Stimulated activated CD4-positive, alpha-beta T cell treated with anti-CD3 and anti-CD28 coated beads, Interleukin-2, amount 100 ng/mL, for 24 hours (primary cell): ENCODE measurements at places on chromosomes 13 and 19.

DNA sequence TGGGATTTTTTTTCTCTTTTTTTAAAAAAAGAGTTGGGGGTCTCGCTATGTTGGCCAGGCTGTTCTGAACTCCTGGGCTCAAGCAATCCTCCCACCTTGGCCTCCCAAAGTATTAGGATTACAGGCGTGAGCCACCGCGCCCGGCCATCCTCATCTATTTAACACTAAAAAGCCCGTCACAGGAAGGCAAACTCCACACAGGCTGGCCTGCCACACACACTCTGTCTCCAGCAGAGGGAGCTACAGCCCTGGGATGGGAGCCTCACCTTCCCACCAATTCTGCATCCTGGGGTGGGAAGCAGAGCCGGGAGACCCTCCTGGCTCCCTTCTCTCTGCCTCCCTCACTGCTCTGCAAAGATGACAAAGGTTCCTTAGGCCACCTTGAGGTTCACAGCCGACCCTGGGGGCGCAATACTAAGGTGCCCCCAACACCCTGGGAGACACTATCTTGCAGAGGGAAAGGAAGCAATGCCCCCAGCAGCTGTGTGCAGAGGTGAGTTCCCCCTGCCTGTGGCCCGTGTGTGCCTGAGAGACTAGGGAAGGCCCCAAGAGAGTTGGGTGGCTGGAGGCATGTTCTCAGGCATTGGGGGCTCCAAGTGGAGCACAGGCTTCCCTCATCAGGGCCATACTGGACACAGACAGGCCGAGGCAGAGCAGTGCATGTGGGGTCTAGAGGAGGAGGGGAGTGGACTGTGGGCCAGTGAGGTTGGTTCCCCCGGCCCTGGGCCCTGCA is 27.4 kb upstream of the TIMM44 start:
- peak; percentile 42 for DNase-seq

DNA sequence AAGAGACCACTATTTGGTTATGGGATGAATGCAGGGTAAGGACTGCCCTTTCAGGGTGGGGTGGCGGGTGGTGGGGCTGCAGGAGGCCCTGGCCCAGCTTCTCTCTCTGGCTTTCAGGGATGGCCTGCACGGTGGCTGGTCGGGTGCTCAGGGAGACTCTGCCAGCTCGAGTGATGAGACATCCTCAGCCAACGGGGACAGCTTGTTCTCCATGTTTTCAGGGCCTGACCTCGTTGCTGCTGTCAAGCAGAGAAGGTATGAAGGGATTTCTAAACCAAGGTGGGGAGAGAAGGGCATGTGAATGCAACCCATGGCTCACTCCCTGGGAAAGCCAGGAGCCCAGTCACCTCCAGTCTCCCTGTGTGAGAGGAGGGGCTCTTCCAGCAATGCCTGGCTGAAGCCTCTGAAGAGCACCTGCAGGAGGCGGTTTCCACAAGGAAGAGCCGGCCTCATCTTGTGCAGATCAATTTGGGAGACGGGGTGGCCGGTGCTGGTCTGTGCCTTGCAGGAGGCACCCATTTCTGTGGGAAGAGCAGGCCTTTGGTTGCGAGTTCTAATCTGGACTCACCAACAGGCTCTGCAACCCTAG is 16.0 kb upstream of the GPI start:
- no peak for DNase-seq

- no peak for DNase-seq
Measured at GRCh38 chr13:48502601-48503319, 30.1 kb downstream of the RCBTB2 start.

- no peak for DNase-seq
Measured at GRCh38 chr19:7597689-7598088, 2.0 kb downstream of the CAMSAP3 start.

DNA sequence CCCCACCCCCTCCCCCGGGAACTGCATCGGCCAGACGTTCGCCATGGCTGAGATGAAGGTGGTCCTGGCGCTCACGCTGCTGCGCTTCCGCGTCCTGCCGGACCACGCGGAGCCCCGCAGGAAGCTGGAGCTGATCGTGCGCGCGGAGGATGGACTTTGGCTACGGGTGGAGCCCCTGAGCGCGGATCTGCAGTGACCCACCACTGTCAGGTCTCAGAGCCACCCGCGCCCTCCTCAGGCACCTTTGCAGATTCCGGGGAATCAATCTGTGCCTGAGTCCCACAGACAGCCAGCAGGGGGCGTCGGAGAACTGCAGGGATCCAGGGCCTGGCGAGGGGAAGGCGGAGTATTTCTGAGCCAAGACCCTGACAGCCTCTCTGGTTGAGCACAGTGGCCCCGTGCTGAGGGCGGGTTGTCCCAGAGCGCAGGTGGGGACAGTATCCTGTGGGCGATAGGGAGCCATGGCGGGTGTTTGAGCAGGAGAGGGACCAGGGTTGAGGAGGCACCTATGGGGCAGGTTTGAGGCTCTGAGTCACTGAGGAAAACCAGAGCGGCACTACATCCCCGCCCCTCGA is 30.4 kb upstream of the CYP4F8 start:
- peak; percentile 90 for DNase-seq

DNA sequence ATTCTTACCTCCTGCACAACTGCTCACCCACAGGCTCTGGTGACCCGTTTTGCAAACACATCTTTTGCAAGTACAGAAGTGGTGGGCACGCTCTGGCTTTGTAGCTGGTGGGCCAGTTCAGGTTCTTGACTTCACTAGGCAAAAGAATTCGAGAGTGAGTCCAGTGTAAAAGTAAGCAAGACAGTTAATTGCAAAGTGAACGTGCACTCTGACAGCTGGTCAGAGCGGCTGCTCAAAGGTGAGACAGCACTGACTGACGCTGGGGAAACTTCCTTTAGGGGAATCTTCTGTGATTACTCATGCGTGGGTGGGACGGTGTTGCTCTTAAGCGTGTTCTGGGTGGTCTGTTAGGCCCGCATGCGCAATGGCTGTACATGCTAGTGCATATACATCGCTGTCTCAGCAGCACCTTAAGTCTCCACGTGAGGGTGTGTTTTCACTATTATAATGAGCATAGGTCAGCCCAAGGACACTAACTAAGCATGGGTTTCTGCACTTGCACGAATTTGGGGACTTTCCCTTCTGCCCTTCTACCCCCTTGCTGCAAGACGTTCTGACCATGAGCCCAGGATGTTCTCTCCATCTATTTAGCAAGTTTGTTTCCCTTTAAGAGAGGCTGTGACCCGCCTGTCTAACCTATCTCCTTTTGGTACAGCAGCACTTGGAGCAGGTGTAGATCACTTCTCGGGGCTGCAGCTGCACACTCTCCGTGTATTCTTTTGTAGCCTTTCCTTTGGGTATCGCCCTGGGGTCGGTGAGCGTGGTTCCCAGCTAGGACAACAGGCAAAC is 30.2 kb upstream of the CD33 start:
- no peak for DNase-seq

DNA sequence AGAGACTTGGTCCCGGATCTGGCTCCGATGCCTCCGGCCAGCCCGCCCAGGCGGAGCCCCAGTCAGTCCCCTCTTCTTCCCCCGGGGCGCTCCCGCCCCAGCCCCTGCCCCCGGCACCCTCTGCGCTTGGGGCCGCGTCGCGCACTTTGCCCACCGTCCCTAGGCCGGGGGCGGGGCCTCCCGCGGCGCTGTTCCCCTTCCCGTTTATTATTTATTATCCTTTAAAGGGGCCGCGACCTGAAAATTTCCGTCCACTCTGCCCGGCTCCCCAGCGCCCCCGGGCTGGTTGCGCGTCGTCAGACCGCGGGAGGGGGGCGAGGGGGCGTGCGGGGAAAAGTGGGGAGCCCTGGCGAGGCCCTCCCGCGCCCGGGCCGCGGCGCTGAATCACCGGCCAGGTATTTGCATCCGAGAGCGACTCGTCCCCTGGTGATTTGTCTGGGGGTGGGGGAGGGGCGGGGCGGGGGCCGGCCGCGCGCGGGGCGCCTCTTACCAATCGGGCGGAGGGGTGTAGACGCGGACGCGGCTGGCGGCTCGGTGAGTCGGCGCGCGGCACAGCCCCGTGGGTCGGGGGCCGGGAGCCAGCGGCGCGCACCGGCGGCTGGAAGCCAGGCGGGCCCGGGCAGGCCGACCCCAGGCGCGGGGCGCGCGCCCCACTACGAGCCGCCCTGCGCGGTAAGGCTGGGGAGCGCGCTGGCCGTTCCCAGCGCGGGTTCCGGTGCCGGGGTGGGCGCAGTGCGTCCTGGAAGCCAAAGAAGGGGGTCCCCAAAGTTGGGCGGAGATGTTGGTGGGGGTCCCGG is at the start of gene ARID3A:
ARID3A (plus strand) TSS at position 510 of the 797 bp plus-strand sequence. CDS start 3,494 bp downstream, outside the sequence.
- peak; percentile 79 for DNase-seq

GRCh38 chr19:19460761-19461265 is 54.5 kb downstream of the TSSK6 start:
- peak; percentile 76 for DNase-seq

- no peak for DNase-seq
Measured at GRCh38 chr13:44133626-44134025, 240.0 kb upstream of the SERP2 start.

DNA sequence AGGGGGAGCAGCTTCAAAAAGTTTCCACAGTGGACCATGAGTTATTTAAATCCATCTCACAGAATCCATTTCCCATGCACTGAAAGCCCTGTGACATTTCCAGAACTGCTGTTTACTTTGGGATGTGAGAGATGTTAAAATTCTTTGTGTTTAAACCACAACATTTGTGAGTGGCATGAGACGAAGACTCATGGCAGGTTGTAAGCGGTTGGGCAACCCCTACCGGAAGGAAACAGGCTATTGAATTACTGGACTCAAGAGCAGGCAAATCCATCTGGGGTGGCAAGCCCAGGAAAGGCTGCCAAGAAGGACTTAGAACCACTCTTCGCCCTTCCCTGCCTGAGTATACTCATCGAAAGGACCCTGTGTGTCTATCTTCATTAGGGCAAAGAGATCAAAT is 22.3 kb upstream of the CLDN10 start:
- no peak for DNase-seq

GRCh38 chr19:34226036-34226435 is 28.3 kb upstream of the GARRE1 start:
- DNase-seq = peak; percentile 17

DNA sequence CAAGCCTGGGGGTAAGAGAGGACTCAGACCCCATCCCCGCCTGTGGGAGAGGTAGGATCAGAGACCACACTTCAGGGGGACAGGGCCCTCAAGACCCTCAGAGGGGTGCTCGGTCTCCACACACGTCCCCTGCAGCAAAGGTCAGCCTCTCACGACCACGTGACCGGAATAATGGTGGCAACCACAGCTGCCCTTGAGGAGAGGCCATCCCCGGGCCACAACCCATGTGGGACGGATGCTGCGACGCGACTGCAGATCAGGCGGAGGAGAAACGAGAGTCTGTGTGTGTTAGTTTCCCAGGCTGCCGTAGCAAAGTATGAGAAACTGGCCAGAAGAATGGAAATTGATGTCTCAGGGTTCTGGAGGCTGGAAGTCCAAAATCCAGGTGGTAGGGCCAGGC is 8.9 kb downstream of the MED25 start:
- DNase-seq = no peak

DNA sequence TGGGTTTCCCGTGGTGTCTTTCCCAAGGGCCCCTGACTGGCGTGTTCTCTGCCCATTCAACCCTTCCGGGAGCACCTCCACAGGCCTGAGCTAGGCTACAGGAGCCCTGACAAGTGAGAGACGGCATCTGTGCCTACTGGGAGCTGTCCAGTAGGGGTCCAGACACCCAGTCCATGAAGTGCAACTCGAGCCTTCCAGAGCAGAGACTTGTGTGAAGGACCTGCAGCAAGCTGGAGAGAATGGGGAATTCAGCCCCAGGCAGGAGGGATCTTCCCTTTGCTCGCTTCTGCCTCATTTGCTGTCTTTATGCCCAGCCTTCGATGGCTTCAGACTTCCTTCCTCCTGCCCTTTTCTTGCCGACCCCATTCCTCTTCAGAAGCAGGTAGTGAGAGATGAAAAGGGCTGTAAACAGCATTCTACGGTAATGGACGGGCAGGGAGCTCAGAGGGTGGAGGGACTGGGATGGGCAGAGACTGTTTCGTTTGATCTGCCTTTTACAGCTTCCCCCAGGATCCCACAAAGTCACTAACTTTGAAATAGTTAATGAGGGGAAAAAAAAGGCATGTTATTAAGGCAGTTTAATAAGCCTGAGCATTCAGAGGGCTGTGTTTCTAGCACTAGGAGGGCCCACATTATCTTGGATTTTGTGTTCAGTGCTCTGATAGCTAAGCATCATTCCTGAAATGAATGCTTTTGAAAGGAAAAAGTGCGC is 327.6 kb downstream of the FGF9 start:
- DNase-seq = no peak

GRCh38 chr13:107395927-107396662 is 819.2 kb downstream of the LIG4 start:
- DNase-seq = no peak

GRCh38 chr19:39212375-39212742 is 8.3 kb upstream of the SYCN start:
- DNase-seq = peak; percentile 73

DNA sequence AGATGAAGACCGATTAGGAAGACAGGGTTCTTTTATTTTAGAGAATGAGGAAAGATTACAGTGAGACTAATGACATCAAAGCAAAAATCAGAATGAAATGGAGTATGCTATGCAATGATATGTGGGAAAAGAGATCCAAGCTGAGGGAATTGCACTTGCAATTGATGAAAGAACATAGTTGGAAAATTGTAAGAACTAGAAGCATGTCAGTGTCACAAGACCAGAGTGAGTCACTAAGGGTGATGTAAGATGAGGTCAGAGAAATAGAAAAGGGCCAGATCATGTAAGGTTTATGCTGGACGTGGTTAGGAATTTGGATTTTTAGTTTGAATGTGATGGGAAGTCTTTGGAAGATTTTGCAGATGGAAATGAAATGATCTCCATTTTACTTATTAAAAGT is 1937.3 kb downstream of the OLFM4 start:
- no peak for DNase-seq

DNA sequence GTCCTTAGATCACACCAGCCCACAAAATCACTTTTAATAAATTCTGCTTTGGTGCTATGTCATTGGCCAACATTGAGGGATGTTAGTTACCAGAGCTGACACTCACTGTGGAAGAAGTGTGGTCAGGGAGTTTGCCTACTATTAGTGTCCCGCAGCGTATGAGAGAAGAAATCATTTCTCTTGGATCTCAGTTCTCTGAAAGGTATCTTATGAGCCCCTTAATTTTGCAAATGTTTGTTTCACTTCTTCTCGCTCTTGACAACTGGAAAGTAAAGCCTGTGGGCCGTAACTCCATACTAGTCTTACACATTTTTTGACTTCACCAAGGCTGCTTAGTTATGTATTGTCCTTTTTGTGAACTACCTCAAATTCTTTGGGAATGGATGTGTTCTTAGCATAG is 80.9 kb downstream of the FLT1 start:
- no peak for DNase-seq

GRCh38 chr19:944171-944567 is 18.3 kb downstream of the ARID3A start:
- DNase-seq = no peak

- no peak for DNase-seq
Measured at GRCh38 chr13:30806784-30807183, 71.4 kb downstream of the ALOX5AP start.
